ENCODE measurements at places on chromosomes 2 and 18.

DNA sequence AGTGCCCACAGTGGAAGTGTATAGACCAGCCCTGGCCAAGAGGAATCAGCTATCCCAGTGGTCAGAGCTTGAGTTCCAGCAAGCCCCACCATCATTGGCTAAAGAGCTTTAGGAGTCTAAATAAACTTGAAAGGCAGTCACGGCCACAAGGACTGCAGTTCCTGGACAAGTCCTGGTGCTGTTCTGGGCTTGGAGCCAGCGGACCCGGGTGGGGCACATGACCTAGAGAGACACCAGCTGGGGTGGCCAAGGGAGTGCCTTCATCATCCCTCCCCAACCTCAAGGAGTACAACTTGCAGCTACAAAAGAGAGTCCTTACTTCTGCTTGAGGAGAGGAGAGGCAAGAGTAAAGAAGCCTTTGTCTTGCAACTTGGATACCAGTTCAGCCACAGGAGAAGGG is 439.8 kb upstream of the TMEFF2 start:
- DNase-seq = no peak

- DNase-seq = no peak
These were observed 20.0 kb upstream of the RNF149 start for GRCh38 chr2:101328474-101329007.

GRCh38 chr2:119369845-119370244 is 3.1 kb downstream of the DBI start:
- DNase-seq = no peak

- DNase-seq = no peak
These were observed 42.1 kb upstream of the RFX8 start for GRCh38 chr2:101516823-101517690.

- no peak for DNase-seq
These were observed 263.9 kb downstream of the FIGN start for GRCh38 chr2:163471947-163472346.

DNA sequence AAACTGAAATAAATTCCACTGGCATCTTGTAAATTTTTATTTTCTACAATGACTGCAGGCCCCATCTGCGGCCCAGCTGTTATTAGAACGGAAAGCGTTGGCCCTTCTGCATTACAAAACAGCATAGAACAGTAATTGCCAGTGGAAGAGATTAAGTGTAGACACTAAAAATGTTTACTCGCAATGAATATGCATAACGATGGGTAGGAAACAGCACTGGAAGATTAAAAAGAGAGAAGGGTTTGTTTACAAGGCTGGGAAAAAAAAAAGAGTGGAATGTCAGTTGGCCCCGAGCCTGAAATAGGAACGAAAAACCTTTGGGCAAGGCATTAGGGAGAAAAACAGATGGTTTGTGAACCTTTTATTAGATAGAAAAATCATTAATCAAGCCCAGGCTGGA is 275.9 kb upstream of the TCF4 start:
- no peak for DNase-seq

GRCh38 chr2:127577503-127577902 is 42.0 kb downstream of the MYO7B start:
- DNase-seq = no peak

All from iPS DF 19.7 (cell line).